ENCODE measurements at places on chromosomes 16 and 17.
A peak's percentile ranks its signal among the peaks of the same experiment; 100 is the strongest.

DNA sequence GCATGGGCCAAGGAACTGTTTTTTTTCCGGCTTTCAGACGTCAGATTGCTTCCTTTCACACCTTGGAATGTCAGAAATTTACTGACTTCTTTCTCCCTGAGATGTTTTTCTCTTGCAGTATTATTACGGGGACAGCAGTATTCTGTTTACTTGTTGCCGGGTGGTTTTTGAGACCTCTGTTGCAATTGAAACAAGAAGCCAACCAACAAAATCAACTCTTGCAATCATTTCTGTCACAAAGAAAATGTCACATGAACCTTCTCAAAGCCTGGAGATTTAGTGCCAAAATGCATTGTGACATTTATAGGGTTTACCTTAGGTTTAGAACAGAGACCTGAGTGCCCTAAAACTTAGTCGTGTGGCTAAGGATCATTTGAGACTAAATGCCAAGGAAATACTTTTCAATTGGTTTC, 174.3 kb downstream of the MAP2K6 start:
- DNase-seq: no peak

DNA sequence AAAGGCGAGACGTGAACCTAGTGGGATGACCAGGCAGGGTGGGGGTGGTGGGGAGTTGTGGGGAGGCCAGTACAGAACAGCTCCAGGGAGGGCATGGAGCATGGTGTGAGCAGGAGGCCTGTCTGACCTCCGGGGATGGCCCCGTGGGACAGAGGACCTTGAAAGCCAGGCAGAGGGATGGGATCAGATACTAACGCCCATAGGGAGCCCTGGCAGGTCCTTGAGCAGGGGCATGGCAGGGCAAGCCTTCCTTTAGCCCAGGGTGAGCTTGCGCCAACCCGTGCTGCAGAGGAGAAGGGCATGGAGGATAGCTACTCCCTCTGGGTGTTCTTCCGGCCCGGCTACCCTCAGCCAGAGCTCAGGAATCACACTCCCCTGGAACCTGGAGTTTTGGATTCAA, 35.3 kb downstream of the TMEM235 start:
- no peak for DNase-seq

DNA sequence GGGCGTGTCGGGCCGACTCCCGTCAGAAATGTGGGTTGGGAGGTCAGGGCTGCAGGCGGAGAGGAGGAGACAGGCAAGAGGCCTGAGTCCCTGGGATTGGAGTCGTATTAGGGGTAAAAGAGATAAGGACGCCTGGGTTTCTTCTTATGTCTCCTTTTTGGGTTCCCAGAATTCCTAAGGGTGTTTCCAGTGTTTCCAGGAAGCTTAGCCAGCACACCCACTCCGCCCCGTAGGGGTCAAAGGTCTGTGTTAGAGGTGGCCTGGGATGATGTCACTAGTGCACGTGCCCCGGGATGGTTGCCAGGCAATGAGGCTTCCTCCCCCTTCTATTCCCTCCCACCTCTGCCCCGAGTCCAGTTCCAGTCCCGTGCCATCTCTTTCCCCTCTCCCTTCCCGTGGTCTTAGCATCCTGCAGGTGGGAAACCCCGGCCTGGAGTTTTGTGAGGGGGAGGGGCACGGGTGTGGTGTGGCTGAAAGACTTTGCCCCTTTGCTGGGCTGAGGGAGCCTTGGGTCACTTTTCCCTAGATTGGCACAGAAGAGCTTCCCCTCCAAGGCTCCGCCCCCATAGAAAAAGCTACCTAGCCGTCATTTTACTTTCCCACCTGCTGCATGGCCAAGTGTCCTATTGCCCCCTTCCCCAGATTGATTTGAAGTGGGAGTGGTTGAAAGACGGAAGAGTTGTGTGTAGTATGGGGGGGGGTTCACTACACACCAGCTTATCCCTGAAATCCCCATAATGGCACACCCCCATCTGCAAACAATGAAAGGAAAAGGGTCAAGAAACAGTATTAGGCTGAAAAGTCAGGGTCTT, 2.8 kb downstream of the KDM6B start:
- DNase-seq: peak; percentile 46

DNA sequence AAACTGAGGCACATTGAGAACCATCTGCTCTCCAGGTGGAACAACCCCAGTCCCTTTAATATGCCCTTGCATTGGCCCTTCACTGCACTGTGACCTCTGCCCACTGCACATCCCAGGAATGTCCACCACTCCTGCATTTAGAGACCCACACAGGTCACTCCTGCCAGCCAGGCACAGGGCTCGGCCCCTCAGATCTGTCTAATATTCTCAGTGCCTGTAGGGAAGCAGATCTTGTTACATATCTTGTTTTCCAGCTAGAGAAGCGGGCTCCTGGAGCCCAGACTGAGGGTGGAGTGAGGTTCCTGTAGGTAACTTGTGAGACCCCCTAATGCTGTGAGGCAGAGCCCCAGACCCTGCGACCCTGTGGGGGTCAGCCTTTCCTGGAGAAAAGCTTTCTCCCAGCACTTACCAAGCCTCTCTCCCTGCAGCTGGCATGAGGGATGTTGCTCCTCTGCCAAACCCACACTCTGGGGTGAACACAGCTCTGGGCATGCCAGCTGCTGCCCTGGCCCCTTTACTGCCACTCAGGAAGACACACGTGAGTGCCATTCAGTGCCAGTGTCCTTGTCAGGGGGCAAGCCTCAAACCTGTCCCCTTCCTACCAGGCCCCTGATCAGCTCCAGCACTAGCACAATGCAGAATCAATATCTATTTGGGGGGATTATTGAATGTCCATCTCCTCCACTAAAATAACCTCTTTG, 40.3 kb upstream of the CRHR1 start:
- no peak for DNase-seq

- no peak for DNase-seq
Measured at GRCh38 chr17:44820631-44821212, 9.4 kb downstream of the GJC1 start.

- DNase-seq: no peak
Measured at GRCh38 chr17:44502598-44503146, 534 bp downstream of the GPATCH8 start.

DNA sequence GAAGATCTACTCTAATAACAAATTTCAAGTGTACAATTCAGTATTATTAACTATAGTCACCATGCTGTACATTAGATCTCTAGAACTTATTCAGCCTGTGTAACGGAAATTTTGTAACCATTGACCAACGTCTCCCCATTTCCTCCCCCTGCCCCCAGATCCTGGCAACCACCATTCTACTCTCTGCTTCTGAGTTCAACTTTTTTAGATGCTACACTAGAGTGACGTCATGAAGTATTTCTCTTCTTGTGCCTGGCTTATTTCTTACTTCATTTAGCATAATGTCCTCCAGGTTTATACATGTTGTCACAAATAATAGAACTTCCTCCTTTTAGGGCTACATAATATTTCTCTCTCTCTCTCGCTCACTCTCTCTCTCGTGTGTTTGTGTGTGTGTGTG, 157.5 kb downstream of the ANKFN1 start:
- DNase-seq: no peak

DNA sequence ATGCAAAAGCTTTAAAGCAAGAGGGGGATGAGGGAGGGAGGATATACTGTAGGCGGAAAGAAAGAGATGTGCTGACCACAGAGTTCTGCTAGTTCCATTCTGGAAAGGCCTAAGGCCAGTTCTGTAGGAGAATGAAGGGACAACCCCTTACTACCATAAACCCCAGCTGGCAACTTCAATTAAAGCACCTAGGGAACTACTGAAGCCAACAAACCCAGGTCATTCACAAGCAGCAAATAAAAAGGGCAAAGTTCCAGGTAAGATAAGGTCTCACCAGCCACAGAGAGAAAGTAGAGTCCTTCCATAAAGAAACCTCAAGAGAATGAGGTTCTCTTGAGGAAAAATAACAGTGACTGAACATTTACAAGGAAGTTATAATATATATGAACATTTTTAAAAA, 12.8 kb downstream of the TERF2 start:
- DNase-seq: no peak

DNA sequence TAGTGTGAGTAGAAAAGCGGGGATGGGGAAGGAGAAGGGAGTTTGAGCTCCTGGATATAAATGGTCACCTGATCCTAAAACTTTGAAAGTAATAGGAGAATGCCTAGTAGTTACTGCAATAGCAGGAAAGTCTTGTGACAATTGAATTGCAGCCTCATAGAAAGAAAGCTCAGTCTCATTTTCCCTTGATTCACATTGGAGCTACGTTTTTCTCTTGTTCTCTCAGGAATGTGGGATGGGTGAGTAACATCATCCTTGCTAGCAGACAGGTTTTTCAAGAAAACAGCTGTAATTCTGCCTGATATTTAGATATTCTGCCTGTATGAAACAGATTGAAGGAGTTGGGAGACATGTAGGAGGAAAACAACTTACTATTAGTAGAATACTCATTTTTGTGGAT, 25.3 kb downstream of the SF3B3 start:
- no peak for DNase-seq
